ENCODE measurements at places on chromosomes 5 and 9.

- no peak for DNase-seq
Measured at GRCh38 chr5:30324083-30324482, 869.4 kb upstream of the CDH6 start.

GRCh38 chr9:131776036-131776435 is 36.2 kb upstream of the RAPGEF1 start:
- DNase-seq = no peak

DNA sequence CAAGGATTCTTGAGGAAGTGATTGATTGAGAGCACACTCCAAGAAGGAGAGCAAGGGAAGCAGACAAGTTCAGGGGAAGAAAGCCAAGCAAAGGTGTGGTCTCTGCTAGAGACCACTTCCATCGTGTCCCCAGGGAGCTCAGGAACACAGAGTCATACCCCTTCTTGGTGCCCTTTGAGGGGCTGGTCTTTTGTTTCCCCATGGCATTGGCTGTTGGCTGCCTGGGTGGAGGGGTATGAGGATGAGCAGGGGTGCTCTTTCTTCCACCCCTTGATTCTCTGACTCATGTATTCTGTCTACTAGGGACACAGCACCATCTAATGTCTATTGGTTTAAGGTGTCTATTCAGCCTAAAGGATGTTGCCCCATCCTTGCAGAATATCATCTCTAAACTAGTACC is 11.5 kb upstream of the SPOCK1 start:
- no peak for DNase-seq

GRCh38 chr5:151030379-151030778 is 10.0 kb downstream of the GPX3 start:
- DNase-seq = no peak

GRCh38 chr5:522899-523440 is 1.3 kb downstream of the SLC9A3 start:
- no peak for DNase-seq

GRCh38 chr9:81879501-81879916 is 48.7 kb upstream of the SPATA31D4 start:
- DNase-seq = peak; percentile 59

GRCh38 chr9:113267911-113268566 is 7.3 kb downstream of the CDC26 start:
- no peak for DNase-seq

DNA sequence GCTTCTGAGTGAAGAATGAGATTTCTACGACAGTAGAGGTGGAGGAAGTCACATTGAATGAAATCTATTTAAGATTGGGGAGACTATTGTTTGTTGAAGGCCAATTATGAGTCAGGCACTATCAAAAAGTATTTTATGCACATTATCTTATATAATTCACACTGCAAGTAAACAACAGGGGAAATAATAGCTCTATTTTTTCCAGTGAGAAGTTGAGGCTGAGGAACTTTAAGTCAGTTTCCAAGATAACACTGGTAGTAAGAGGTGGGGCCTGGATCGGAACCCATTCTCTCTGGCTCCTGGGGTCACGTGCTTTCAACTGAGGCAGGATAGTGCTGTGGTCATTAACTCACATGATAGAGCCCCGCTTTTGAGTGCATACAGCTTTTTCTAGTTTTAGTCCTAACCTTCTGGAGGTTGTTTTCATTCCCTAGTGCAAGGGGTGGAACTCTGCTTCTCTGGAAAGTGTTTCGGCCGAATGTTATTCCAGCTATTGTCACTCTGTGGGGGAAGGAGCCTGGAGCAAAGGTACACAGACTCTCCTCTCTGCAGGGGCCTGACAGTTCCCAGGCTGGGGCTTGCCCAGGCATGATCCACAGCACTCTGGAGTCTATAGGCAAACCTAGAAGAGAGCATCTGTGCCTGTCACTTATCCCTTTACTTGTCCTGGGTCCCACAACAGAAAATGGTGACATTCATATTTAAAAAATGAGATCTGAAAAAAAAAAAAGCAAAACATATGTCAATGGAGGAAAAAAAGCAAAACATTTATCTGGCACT is 352.4 kb upstream of the ACTBL2 start:
- no peak for DNase-seq

DNA sequence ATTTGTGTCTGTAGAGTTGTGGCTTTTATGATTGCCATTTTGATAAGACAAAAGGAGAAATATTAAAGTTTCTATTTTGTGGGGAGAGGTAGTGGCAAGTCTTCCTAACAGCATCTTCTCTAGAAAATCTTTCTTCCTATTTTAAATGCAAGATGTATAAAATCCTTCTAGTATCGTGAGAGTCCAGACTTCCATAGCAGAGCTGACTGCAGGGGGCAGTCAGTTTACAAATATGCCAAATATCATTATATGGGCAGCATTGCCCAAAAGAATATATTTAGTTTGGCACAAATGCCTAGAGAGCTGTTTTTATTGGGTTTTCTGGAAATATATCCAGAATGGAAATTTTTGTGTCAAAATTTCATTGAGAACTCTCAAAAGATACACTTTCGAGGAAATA is 82.1 kb upstream of the ALDH1A1 start:
- DNase-seq = no peak

GRCh38 chr5:153888781-153889180 is 149.9 kb downstream of the FAM114A2 start:
- DNase-seq = no peak

DNA sequence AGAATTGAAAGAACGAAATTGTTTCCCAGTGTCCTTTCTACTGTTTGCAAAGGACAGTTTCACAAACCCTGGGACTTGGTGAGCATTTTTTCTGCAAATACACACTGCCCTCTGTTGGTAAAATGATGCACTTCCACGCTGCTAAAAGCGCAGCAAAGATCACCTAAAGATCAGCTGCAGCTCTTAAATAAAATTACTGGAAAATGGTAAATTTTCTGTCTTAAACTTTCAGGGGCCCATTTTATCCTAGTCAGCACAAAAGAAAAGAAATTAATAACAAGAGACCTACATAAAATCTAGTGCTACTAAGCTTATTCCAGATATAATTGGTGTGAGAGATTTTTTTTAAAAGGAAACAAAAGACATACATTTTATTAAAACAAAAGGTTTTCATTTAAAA is 566.0 kb downstream of the CAAP1 start:
- DNase-seq = peak; percentile 67

GRCh38 chr5:178234750-178235587 is 2.4 kb upstream of the PHYKPL start:
- peak; percentile 77 for DNase-seq

GRCh38 chr9:31119890-31120454 is 1264.5 kb upstream of the ACO1 start:
- peak; percentile 72 for DNase-seq

- no peak for DNase-seq
Measured at GRCh38 chr5:96149546-96149945, 187.9 kb upstream of the ELL2 start.

DNA sequence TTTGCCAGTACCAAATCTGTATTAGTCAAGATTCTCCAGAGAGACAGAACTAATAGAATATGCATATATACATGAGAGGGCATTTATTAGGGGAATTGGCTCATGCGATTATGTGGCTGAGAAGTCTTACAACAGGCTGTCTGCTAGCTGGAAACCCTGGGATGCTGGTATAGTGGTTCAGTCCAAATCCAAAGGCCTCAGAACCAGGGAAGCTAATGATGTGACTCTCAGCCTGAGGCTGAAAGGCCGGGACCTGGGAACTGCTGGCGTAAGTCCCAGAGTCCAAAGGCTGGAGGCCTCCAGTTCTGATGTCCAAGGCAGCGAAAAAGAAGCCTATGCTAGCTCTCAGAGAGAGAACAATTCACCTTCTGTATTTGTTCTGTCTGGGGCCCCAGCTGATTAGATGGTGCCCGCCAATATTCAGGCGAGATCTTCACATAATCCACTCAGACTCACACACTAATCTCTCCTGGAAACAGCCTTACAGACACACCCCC is 84.1 kb downstream of the KIAA1958 start:
- DNase-seq = no peak

DNA sequence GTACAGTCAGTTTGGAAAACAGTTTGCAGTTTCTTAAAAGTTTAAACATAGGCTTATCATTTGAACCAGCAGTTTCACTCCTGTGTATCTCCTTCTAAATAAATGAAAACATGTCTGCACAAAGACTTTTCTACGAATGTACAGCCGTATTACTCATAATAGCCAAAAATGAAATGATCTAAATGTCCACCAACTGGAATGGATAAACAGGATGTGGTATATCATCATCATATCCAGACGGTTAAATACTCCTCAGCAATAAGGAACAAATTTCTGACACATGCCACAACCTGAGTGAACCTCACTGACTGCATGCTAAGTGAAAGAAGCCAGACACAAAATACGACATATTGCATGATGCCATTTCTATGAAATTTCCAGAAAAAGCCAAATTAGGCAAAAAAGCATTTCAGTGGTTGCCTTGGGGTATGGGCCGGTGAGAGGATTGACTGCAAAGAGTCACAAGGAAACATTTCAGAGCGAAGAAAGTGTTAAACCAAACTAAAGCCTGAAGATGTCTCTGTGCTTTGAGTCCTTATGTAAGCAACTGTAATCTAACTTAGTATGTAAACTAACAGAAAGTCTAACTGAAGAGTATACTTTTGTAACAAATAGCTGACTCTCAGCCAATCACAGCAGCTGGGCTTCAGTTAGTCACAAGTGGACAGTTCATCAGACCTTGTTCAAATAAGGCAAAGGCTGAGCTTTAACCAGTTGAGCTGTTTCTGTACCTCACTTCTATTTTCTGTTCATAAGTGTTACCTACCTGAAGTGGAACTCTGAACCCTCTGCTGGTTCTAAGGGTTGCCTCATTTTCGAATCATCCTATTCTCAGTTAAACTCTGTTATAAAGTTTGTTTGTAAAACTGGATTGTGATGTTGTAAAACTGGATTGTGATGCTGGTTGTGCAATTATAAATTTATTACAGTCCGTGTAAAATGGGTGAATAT is 65.2 kb downstream of the TRIO start:
- DNase-seq = peak; percentile 28

DNA sequence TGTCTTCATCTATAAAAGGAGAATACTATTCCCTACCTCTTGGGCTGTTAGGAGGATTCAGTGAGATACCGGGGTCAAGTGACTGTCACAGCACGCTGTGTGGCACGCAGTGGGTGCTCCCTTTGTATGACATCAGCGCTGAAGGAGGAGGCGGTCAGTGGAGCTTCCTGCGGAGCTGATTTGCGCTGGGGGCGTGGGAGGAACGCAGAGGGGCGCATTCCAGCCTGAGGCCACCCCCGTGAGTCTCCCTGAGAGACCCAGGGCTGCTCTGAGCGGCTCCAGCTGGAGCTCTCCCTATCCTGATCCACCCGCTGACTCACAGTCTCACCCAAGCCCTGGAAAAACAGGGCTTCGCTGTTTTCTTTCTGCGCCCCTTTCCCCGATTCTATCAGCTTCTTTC is 24.3 kb upstream of the NEURL1B start:
- no peak for DNase-seq

GRCh38 chr9:125997196-125997823 is 250.1 kb downstream of the PBX3 start:
- DNase-seq = no peak

DNA sequence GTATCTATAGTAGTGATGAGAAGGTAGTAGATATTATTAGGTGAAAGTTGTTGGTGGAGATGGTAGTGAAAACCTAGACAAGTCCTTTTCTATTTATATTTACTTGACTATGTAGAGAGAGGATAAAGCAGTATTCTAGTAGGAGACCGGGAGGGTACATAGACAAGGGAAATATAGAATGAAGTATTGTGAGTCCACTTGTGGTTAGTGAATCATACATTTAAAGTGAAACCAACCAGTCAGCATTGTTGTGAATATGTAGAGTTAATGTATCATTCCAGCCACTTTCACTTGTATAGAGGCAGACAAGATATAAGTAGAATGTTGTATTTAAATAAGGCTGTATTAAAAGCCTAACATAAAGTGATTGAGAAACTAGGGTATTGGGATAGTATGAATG is 1711.3 kb upstream of the ACO1 start:
- DNase-seq = no peak

GRCh38 chr5:146888351-146888978 is 9.9 kb upstream of the PPP2R2B start:
- DNase-seq = no peak

DNA sequence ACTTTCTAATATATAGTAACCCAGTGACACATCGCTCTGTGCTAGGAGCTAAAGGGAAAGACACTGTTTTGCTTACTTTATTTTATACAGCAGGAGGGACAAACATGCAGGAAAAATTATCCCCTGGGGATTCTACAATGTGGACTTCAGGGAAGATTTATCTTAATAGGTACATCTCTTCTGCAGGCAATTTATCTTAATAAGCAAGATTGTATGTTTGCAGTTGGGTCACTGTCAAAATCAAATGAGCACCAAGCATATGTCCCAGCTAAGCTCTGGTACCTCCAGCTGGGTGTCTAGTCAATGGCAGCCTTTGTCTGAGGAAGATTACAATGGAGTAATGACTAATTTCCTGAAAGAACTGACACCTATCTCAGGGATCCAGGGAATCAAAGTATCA is 309.9 kb upstream of the PANK3 start:
- DNase-seq = no peak

DNA sequence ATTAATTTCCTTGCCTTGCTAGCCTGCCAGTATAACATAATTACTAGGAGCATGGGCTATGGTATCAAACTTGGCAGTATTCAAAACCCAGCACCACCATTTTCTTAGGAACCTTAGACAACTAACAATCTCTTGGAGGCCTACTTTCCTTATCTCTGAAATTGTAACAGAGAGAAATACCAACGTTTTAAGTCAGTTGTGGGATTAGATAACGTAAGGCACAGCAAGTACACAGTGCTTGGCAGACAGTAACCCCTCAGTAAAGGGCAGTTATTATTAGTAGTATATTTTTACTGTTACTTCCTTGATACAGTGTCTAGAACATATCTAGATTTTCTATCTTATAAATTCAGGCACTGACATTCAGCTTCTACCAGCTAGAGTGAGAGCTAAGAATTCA is 309.6 kb downstream of the ACTL7B start:
- no peak for DNase-seq

- DNase-seq = no peak
Measured at GRCh38 chr5:149946118-149946517, 1.5 kb upstream of the PDE6A start.

DNA sequence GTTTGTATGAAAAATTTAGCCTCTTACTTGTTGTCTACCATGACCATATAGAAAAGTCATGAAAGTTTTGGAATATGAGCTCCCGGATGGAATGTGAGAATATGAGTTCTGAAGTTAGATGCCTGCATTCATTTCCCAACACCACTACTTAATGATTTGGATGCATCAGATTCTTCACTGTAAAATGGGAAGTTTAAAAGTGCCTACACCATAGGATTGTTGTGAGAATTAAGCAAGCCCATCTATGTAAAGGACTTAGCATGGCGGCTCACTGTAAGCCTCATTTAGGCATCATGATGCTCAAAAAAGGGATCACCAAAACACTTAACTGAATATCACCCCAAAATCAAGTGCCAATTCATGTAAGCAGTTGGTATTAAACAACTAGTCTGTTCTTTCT is 177.3 kb downstream of the RAB3C start:
- DNase-seq = no peak

DNA sequence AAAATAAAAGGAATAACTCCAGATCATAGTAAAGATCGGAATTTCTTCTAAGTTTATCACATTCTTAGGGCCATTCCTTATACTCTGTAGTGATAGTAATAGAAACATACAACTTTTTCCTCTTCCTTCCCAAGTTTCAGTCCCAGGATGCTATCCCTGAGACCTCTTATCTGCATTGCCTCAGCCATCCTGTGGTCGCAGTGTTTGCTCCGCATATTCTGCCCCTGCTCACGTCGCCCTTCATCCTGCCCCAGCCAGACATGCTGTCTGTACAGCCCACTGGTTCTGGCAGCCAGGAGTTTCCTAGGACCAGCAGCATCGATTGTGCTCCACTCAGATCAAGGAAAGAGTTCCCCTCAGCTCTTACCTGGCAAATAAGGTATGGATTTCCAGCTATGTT is 132.7 kb upstream of the ERCC6L2 start:
- no peak for DNase-seq

- no peak for DNase-seq
Measured at GRCh38 chr9:102360846-102361245, 622.4 kb upstream of the GRIN3A start.
